CD4-positive, alpha-beta T cell treated with Interleukin-10 for 1 hour (primary cell): ENCODE measurements at places on chromosomes 16 and 17.

- no peak for DNase-seq
Measured at GRCh38 chr16:55871411-55872038, 3.6 kb downstream of the CES5A start.

- DNase-seq: no peak
Measured at GRCh38 chr16:89525146-89525913, 17.1 kb downstream of the SPG7 start.

DNA sequence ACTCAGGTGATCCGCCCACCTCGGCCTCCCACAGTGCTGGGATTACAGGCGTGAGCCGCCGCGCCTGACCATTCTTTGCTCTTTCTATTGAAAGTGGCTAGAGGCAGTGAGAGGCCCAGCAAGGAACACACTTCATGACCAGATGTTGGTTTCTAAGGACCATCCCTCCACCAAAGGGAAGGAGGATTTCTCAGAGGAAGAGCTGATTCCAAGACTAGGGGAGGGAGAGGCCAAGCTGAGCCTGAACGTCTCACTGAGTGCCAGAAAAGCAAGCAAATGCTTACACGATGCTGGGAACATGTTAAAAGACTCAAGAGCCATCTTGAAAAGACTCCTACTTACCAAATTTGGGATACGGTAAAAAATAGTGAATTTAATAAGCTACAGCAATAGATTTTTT lies 79.2 kb downstream of the MRM3 start:
- DNase-seq: no peak

- no peak for DNase-seq
Measured at GRCh38 chr17:57968456-57968855, 13.2 kb upstream of the CUEDC1 start.

DNA sequence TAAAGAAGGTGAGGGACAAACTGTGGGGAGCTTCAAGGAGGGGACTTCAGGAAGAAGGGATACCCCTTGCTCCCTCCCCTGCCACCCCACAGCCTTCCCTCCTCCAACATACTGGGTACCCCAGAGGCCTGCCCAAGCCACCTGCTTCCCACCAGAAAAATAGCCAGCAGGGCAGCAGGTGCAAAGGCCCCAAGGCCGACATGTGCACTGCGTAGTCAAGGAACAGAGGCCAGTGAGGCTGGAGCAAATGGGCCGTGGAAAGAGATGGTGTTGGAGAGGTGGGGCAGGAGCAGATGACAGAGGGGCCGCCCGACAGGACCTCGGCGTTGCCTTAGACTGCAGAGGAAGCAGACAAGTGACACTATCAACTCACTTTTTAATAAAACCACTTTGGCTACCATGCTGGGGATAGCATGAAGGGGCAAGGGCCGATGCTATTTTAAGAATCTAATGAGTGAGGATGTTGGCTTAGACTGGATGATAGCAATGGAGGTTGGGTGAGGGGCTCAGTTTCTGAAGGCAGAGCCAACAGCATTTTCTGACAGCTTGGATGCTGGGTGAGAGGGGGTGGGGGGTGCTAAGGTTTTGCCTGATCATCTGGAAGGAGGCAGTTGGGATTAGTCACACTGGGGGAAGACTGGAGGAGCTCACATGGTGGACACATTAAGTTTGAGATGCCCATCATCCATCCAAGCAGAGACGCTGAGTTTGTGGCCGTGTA lies 72.8 kb upstream of the TOB1 start:
- no peak for DNase-seq

GRCh38 chr17:17303010-17303846 lies at the start of gene NT5M:
Gene NT5M (plus strand): TSS chr17:17303373. CDS start chr17:17303551, 178 bp downstream.
- peak; percentile 69 for DNase-seq

DNA sequence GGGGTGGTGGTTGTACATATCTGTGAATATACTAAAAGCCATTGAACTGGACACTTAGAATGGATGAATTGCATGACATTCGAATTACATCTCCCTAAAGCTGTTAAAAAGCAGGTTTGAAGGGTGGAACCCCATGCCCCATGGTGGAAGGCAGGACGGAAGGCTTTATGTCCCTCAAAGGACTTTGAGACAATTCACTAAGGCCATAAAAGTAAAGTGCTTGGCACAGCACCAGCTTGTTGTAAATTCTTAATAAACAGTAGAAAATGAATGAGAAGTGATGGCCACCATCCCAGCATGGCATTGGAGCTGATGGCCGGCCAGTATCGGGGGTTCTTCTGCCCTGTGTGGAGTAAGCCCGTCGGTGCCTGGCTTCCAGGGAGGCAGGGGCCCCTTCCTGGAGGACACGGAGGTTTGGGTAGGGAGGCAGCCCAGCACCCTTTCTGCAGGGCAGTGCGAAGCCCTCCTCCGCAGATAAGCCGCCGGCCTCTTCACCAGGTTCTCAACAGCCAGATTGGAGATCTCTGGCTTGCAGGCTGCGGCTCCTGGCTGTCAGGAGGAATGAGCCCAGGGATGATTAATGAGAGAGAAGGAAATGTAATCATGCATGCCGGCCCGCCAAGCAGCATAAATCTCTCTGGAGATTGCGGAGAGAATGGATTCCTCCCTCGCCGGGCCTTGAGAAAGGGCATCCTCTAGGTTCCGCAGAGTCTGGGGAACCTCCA lies 346.9 kb downstream of the FOXL1 start:
- no peak for DNase-seq

- no peak for DNase-seq
Measured at GRCh38 chr17:32625971-32626370, 139.2 kb downstream of the CDK5R1 start.

- no peak for DNase-seq
Measured at GRCh38 chr16:58614860-58615259, 14.8 kb downstream of the CNOT1 start.

DNA sequence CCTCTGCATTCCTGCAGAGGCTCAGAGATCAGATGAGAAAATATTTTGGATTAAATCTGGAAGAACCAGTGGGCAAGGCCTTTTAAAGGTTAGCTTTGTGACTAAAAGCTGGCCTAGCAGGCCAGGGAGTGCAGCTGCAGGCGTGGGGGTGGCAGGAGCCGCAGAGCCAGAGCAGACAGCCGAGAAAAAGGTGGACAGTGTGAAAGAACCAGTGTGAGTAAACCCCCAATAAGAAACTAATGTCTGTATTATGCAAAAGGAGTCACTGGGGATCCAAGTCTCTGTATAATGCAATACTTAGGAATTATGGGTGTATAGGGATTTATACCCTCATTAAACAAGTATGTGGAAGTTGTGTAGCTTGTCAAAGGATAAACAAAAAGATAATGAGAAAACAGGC lies 21.4 kb upstream of the SPACA3 start:
- no peak for DNase-seq

DNA sequence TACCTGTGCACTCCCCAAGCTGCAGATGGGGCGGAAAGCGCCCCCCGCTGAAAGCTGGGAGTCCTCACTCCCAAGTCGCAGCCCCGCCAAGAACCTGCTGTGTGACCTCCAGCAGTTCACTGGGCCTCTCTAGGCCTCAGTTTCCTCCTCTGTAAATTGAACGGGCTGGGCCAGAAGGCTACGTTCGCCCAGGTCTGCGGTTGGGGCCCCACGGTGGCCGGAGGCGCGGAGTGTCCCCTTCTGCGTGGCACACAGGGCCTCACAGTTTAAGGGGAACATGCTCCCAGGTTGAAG lies 628 bp downstream of the GALK1 start:
- DNase-seq: no peak

GRCh38 chr17:6162216-6162615 lies 92.0 kb downstream of the WSCD1 start:
- DNase-seq: no peak

DNA sequence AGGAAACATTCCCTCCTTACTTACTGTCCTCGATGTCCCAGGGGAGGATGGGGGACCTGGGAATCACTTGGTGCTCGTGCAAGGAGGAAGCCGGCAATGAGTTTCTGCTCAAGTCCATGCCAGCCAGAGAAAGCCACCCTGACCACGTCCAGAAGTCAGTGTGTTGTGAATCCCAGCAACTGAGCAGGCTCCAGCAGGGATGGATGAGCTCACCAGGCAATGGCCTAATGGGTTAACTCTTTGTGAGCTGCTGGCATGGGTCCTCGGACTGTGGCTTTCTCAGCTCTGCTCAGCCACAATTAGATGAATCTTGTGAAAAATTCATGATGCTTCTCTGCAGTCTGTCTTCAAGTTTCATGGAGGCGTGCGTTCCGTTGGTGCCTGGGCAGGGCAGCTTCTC lies at the start of gene PIRT:
TSS of gene PIRT (minus strand) at position 167 of the 400 bp plus-strand sequence. CDS start 12,442 bp downstream, outside the sequence.
- DNase-seq: no peak

DNA sequence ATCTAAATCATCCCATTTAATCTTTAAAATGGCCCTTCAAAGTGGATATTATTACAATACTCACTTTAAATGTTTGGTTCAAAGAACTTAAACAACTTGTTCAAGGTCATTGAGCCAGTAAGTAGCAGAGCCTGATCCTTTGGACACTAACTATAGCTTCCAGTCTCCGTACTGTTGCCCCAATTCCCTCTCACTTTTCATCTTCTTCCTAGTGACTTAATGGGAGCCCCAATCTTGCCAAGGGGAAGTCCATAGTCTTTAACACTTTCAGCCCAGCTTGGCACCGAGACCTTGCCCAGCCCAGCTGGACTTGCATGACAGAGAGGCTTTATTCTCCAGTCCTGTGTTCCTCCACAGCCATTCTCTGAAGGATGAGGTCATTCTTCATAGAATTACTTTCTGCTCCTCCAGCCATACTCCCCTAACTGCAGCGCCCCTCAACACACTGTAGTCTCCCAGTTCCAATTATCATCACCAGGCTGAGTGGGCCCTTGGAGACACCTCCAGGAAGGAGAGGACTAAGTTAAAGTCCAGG lies 49.2 kb upstream of the NLK start:
- no peak for DNase-seq

- DNase-seq: no peak
Measured at GRCh38 chr16:26220894-26221293, 529.1 kb downstream of the HS3ST4 start.

GRCh38 chr16:3879887-3880564 lies 487 bp downstream of the CREBBP start:
- peak; percentile 77 for DNase-seq

- DNase-seq: no peak
Measured at GRCh38 chr17:54439816-54440215, 460.8 kb upstream of the TOM1L1 start.

DNA sequence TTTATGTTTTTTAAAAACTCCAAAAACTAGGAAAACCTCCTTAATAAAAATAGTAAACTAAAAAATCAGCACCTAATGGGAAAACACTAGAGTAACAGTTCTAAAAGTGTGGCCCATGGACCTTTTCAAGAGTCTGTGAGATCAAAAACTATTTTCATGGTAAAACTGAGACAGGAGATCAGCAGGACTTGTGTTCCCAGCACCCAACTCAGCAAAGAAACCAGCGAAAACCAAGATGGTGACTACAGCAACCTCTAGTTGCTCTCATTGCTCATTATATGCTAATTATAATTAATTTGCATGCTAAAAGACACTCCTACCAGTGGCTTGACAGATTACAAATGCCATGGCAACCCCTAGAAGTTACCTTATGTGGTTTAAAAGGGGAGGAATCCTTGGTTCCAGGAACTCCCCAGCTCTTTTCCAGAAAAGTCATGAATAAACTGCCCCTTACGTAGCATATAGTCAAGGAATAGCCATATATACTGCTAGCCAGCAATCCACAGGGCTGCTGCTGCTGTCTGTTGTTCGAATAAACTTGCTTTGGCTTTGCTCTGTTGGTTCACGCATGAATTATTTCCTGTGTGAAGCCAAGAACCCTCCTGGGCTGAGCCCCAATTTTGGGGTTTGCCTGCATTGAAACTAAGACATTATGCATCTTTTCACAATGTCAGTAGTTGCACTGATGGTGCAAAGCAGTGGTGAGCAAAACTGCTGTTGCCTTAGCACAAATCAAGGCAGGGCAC lies 12.4 kb downstream of the CMTR2 start:
- DNase-seq: no peak
